ENCODE measurements at places on chromosomes 16 and 17.

DNA sequence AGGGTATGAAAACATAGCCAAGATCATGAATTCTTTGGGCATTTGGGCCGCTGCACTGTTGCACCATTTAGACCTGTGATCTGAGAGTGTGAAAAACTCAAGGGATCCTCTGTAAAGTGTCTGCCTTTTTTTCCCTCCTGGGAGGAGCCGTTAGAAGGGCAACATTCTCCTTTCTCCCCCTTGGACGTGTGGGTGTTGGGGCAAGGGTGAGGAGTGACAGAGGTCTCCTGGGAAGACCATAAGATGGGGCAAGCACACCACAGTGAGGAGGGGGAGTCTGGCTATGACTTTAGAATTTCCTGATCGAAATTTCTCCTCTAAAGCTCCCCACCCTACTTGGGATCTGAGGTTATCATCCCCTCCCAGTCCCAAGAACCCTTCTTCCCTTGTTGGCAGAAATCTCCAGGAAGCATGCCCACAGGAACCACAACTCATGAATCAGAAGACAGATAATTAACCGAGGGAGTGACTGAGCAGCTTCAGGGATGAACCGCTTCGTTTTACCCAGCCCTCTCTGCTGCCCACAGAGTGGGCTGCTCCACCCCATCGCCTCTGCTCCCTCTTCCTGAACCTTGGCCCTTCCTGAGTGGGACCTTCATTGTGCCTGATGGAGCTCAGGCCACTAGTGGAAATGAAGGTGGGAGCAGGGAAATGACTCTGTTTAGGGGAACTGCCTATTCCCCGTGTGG is 4.2 kb downstream of the ITGB3 start:
- DNase-seq = no peak

GRCh38 chr17:18163547-18163946 is 20.1 kb upstream of the ALKBH5 start:
- DNase-seq = no peak

GRCh38 chr17:40535924-40536294 is 29.4 kb downstream of the CCR7 start:
- DNase-seq = no peak

- no peak for DNase-seq
Observed at GRCh38 chr17:511833-512251, 159.2 kb upstream of the RPH3AL start.

GRCh38 chr17:43337684-43338428 is 60.9 kb upstream of the ARL4D start:
- no peak for DNase-seq

DNA sequence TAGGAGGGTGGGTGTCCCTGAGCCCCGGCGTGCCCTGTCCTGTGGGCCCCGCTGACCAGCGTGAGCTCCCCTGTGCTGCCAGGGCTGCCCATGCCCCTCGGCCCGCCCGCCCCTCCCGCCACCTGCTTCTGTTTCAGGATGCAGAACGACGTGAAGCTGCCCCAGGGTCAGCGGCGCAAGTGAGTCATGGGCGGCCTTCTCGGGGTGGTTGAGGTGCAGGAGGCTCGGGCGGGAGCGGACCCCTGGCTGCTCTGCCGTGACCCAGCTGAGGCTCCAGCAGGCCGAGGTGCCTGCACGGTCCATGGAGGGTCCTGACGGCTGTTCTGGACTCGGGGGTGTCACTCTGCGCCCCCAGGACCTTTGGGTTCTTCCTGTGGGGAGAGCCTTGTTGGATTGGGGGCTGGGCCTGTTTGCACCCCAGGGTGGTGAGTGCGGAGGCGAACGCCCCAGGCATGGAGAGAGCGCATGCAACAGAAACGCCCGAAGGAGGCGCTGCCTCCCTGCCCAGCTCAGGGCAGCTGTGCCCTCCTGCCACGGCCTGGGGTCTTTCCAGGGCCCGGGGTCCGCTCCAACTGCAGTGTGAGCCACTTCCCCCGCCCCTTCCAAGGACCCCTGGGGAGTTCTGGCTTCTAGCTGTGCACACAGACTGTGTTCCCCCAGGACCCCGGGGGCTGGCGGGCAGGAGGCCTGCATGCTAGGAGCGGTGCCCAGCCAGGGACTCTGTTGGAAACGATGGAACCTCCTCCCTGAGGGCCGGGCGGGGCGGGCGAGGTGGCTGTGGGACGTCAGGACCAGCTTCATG is 4.0 kb downstream of the SLC25A10 start:
- no peak for DNase-seq

DNA sequence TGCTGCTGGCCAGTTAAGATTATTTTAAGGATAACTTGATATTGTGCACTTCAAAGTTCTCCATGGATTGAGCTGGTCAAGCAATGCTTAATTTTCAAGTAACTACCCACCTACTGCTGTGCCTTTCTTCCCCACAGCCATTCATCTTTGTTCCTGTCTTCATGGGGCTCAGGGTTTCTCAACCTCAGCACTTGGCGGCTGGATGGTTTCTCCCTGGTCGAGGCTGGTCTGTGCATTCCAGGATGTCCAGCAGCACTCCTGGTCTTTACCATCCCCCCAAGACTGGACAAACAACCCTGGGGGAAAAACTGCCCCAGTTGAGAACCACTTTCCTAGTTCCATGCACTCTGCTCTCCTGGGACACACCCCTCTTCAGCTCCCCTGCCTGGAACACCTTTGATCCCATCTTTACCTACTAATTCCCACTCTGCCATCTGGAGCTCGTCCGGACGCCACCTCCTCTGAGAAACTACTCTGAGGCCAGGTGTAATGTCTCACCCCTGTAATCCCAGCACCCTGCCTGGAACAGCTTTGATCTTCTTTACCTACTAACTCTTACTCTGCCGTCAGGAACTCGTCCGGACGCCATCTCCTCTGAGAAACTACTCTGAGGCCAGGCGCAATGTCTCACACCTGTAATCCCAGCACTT is 81.5 kb downstream of the NXN start:
- no peak for DNase-seq

GRCh38 chr17:66006654-66007053 is 185.3 kb downstream of the CEP112 start:
- no peak for DNase-seq

DNA sequence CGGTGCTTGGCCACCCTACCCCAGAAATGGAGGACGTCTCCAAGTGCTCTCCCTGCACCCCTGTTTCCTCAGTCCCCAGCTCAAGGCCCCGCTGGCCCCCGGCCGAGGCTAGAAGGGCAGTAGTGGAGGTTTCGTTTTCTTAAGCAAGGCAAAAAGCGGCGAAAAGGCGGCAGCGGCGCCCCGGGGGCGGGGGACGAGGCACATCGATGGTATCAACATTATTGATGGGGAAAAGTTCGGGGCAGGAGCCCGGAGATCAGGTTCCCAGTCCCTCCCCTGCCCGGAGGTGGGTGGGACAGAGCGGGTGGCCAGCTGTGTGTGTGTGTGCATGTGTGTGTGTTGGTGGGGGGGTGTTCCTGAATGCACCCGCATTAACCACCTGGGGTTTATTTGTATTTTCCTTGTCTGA is 4.1 kb upstream of the SALL1 start:
- no peak for DNase-seq

- DNase-seq = no peak
Observed at GRCh38 chr16:4277987-4278513, 5.2 kb upstream of the TFAP4 start.

DNA sequence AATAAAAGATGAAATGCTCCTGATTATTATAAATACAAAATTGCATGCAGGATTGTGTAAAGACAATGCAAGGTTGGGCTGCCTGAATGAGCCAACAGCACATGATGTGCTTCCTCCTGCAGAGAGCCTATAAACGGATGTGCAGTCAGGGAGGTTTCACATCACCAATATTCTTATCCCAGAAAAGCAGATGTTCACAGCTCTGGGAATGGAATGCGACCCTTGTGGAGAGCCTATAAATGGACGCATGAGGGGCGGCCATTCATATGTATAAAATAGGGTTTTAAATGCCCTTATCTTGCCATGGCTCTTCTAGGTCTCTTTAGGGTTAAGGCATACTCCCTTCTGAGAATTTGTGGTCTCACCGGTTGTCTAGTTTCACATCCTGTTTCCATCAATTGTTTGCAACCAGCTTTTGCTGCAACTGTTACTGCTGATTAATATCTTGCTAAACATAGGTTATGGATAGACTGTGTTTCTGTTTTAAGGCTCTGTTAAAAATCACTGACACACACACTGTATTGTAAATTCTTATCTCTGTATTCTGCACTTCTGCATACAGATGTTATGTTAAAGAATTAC is 31.9 kb downstream of the SLFN11 start:
- DNase-seq = no peak

GRCh38 chr17:50329716-50330115 is 16.2 kb upstream of the XYLT2 start:
- DNase-seq = no peak

- no peak for DNase-seq
Observed at GRCh38 chr17:79630821-79631639, 20.2 kb upstream of the RBFOX3 start.

DNA sequence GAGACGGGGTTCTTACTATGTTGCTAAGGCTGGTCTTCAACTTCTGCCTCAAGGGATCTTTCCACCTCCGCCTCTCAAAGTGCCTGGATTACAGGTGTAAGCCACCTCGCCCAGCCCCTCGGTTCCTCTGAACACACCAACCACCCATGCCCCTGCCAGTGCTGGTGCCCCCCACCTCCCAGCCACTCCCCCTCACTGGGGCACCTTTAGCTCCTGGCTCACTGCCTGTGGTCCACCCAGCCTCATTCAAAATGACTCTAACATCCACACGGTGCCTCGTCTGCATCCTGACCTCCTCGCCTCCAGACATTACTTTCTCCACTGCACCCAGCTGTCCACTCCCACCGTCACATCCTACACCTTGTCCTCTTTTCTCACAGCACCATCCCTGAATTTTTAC is 55.3 kb downstream of the ARHGAP27 start:
- no peak for DNase-seq

GRCh38 chr16:12017558-12017957 is 41.0 kb downstream of the SNX29 start:
- DNase-seq = no peak

- DNase-seq = no peak
Observed at GRCh38 chr16:3857189-3858043, 23.1 kb downstream of the CREBBP start.

DNA sequence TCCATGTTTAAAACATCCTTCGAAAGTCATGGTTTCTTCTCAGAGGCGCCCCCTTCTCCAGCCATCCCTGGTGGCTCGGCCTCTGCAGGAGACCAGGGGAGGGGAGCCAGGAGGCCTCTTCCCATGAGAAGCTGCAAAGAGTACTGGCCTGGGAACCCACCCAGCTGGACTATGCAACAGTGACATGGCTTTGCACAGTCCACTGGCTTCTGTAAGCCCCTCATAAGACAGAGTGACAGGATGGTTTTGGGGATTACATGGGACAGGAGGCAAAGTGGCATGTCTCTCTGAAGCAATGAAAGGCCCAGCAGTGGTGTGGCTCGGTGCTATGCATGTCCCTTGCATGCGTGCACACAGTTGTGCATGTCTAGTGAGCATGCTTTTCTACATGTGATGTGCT is 99.5 kb downstream of the C16orf78 start:
- no peak for DNase-seq

DNA sequence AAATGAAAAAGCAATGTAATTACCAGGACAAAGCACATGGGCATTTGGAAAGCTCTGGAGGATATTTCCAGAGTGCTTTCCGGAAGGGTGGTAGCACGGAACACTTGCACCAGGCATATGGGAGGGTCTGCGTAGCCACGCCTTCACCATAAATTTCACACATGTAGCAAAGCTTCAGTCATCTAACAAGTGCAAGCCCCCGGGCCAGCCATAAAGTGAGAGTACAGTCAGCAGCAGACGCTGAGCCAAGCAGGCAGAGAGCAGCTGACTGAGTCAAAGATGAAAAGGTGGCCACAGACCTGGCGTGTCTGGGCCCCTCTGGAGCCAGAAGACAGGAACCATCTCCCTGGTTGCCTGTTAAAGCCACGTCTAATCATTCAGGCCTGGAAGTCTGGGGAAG is 130.6 kb downstream of the SEC14L1 start:
- no peak for DNase-seq

DNA sequence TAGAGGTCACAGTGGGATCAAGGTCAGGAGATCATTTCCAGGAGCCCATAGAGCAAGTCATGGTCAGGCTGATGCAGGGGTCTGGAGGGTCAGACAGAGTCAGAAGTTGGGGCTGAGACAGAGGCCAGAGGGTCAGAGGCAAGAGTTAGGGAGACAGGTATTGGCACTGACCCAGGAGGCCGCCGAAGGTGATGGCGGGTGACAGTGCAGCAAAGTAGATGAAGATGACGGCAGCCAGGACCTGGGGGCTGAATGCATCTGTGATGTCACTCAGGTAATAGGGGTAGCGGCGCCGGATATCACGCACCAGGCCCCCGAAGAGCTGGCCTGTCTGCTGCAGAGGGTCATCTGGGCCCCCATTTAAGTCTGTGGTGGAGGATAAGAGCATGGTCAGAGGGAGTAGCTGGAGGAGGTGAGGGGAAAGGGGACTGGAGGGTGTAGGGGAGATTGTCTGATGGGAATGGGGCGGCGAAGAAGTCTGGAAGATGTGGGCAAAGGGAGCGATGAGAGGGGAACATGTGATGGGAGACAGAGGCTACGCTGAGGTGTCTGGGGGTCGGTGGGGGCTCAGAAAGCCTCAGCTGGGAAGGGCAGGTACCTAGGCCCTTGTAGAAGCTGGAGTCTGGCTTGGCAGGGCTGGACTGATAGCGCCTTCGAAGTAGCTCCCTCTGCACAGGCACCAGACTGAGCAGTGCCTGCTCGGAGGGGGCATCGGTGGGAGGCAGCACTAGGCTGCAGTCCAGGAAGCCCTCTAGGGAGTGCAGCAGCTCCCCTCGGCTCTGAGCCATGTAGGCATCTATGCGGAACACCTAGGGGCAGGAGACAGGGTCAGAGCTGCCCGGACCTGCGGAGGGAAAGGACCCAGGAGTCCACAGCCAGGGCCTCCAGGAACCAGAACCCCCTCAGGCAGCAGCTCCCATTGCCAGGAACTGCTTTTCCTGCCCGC is 9.8 kb downstream of the SLC4A1 start:
- DNase-seq = no peak

- DNase-seq = no peak
Observed at GRCh38 chr17:44786551-44787081, 27.8 kb downstream of the ADAM11 start.

DNA sequence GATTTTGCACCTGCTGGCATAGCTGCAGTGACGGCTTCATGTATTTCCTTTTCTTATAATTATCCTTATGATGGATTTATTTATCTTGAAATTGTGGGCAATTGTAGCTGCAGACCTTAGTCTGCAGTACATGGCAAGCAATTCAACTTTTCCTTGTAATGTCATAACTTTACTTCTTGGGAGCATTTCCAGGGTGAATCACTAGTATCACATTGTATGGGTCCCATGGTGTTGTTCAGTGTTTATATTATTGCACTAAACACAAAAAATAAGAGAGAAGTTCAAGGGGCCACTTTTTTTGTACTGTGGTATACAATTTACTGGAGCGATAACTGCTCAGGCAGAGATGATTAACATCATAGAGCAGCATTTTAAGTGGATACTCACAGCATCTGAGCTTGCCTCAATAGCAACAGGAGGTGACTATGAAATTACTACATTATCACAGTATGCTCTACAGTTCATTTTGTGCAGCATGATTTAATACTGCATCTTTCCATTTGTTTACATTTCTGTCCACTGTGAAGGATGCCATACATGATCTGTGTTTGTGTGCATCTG is 169.5 kb downstream of the STX8 start:
- no peak for DNase-seq

- no peak for DNase-seq
Observed at GRCh38 chr16:67598527-67598926, 36.2 kb downstream of the CTCF start.

GRCh38 chr16:67026570-67026969 is 2.4 kb upstream of the CBFB start:
- no peak for DNase-seq

All from SHP77 treated with DMSO at 0.1 percent for 48 hours (cell line).